ENCODE measurements at places on chromosomes 6 and 20.

DNA sequence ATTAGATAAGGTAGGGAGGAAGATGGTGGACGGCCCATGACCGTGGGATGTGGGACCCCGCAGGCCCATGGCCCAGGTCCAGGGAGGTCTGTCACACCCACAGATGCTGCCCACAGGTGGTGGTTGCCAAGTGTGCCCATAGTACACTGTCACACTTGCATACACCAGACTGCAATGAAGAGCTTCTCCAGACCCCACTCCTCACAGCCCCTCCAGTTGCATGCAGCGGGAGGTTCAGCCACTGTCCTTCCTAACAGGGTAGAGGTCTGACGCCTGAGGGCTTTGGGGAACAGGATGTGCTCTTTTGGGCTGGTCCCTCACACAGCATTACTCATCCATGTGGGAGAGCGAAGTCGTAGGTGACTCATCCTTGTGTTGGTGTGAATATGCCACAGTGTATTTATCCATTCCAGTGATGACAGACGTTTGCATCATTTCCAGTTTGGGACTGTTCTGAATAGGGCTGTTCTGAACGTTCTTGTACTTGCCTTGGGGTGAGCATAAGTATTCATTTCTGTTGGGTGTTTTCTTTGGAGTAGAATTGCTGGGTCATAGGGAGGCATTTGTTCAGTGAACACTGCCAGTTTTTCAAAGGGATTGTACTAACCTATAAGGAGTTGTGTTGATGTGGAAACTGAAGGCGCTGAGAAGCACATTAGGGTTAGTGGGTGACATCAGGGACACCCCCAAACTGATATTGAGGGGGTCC, 10.1 kb upstream of the PYGB start:
- DNase-seq, result no peak

DNA sequence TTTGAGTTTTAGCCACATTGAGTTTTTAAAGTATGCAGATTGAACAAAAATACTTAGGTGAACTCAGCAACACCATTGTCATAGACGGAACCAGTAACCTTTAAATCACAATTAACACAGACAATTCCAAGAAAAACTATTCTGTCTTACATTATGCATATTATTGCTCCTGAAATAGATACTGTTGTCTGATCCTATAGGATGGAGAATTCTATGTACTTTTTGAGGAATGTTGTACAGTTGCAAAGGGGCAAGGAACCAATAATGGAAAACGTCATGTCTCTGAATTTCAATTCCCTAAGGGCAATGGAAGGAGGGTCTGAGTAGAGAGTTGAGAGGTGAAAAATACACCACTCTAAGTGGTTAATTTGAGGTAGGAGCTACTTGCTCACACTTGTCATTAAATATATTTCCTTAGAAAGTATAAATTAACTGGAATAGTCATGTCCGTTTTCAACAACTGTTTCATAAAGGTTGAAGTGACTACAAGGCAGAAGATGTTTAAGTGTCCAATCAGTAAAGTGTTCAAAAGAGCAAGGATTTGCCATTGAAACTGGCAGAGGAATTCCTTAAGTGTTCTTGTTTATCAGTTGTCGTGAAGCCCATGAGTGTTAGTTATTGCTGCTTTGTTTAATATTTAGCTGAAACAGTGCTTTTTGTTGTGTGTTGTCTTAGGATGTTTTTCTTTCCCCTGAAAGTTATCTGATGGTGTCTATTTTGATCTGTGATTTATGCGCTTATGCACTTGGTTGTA, 1.3 kb downstream of the NKAIN2 start:
- DNase-seq, result no peak

DNA sequence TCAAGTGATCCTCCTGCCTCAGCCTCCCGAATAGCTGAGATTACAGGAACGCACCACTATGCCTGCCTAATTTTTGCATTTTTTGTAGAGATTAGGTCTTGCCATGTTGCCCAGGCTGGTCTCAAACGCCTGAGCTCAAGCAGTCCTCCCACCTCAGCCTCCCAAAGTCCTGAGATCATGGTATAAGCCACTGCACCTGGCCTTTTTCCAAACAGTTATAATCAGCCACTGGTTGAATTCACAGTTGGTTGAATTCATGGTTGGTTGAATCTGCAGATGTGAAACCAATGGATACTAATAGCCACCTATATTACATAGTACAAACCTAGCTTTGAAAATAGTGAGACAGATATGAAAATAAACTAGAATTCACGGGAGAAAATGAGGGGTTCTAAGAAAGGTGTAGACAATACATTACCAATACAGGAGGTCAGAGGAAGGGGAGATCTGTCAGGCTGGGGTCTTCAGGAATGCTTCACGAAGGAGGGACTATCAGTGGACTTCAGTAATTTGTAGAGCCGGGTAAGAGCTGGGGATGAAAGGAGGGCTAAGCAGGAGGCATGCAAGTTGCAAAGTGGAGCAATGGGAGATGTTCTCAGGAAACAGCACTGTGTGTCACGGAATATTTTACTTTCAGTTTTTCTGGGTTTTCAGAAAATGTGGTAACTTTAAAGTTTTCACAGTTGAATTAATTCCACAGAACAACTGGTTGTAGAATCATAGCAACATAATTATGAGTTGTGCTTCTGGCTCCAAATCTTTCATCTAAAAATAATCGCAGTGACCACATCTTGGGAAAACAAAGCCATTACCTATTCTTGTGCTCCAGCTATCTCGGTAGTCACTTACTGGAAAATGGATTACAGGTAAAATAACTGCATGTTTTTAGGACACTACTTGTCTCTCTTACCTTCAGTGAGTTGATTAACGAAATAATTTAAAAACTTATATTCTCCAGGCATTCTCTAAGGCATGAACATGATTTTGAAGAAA, 12.9 kb upstream of the CEP85L start:
- DNase-seq, result no peak

DNA sequence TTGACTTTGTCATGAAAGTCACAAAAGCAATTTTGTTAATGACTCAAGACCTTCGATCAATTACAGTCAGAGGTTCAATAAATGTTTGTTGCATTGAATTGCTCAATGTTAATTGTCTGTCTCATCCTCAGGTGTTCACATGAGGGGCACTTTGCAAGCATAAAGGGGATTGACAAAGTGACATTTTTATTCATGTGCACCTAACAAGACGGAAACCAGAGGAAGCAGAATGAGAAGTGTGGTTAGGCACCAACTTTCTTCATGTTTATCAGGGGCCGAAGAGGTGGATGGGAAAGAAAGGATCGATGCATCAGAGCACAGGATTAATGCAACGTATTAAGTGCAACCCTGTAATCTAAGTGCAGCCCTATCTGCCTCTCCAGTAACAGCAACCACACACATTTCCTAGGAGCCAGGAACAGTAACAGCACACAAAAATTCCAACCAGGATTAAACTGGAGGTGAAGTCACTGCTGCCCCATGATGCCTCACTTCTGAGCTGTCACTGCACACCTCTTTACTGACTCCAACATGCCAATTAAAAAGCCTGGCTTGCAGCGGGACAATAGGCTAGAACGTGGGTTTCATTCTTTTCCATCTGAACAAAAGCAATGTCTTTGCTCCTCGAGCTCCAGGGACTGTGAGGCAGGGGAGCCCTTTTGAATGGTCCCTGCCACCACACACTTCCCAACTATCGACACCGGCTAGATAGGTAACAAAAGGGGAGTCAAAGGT, 262.7 kb downstream of the CD83 start:
- no peak for DNase-seq

GRCh38 chr20:41160686-41161085, 23.3 kb downstream of the PLCG1 start:
- DNase-seq, result no peak

DNA sequence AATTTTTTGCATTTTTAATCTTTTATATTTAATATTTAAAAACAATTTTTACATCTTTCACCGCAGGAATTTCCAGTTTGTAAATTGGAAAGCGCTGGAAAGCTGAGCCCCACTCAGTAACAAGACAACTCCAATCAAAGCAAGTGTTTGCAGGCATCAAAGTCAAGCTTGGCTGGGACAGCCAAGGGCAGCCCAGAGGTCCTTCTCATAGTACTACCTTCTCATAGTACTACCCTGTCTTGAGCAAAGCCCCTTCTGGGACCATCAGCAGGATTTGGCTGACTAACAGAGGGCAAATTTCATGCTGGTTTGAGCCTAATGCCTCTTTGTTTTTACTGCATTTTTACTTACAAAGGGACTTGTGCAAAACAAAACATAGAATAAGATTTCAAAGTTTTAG, 228.3 kb downstream of the SIM1 start:
- DNase-seq, result no peak

GRCh38 chr20:4689220-4689619, 32.5 kb upstream of the PRND start:
- no peak for DNase-seq

DNA sequence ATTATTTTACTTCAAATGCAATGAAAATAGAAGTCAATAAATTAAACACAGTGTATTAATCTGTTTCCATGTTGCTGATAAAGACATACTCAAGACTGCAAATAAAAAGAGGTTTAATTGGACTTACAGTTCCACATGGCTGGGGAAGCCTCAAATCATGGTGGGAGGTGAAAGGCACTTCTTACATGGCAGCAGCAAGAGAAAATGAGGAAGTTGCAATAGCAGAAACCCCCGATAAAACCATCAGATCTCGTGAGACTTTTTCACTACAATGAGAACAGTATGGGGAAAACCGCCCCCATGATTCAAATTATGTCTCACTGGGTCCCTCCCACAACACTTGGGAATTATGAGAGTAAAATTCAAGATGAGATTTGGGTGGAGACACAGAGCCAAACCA, 82.2 kb downstream of the GPR63 start:
- no peak for DNase-seq

DNA sequence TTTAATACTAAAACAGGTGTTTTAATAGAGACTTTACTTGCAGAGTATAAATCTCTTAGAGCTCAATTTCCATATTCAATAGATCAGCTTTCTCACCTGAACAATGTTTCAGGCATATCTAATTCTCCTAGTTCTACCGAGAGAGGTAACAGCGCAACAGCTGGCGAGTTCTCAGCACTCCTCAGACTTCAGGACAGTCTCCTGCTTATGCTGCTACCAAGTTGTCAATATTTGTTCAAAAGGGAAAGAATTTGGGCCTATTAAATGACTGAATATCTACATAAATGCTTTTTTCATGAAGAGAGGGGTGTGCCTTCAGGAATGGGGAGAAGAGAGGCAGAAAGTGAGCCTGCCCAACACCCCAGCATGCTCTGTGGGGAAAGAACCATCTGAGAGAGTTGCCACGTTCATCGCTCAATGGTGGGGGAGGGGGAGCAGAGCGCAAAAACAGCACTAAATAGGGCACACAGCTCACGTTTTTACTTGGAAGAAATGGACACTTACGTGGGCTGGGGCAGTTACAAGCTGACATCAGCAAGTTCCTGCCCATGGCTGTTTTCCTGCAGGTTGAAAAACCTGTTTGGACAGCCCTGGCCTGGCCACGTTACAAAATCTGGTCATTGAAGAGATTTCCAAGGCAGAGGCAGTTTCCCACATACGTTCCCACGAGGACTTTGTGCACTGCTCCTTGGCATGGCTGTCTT, 38.0 kb downstream of the EZR start:
- no peak for DNase-seq

DNA sequence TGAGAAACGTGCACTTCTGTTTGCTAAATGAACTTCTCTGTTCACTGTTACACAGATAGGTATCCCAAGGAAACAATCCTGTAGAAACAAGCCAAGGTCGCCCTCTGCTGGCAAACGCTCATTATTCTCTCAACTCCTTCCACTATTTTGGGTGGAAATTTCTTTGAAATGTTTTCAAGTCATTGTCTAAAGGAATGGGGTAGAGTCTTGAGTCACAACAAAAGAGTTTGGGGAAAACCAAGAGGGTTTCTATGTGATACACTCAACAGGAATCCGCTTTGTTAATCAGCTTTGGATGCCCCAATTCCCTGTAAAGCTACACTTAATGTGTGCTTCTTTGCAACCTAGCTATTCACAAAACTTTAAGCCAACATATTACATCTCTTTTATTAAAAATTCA, 4.6 kb upstream of the RAE1 start:
- peak; percentile 57 for DNase-seq
